ENCODE measurements at places on chromosomes 2 and 18.

DNA sequence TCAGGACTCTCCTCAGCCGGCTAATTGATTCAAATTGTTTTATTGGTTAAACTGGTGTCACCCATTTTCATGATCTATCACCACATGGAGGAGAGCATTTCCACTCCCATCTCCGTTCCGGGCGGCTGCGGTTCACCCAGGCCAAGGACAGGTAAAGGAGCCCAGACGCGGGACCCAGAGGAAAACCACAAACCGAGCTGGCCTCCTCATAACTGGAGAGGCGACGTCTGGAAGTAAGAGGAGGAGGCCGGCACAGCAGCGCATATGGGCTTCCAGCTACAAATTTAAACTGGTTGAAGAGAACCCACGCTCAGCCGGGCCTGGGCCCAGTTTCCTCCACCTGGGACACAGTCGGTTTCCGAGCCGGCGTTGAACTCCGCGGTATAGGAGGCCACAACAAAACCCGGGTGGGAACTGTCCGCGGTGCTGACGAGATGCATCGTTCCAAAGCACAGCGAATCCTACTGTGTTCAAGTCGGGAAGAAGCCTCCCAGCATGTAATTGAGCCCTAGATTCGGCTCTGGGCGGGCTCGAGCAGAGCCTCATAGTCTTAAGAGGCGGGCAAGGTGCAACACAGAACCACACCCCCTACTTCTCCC is 3.0 kb upstream of the SKOR2 start:
- no peak for DNase-seq

DNA sequence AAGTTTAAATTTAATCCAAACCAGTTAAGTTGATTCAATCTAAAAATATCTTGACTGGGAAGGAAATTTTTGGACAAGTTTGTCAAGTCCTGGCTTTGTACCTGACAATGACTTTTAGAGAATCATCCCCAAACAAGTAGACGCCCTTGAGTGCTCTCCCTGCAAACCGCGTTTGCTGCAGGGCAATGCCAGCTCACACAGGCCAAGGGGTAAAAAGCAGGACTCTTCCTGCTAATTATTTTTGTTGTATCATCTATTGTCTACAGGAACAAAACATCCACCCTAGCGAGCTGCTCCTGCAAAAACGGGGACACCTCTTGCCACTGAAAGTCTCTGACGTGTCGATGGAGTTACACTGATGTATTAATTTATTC is 10.9 kb downstream of the ID2 start:
- DNase-seq: no peak

GRCh38 chr2:66821168-66821567 is 386.2 kb downstream of the MEIS1 start:
- DNase-seq: no peak

DNA sequence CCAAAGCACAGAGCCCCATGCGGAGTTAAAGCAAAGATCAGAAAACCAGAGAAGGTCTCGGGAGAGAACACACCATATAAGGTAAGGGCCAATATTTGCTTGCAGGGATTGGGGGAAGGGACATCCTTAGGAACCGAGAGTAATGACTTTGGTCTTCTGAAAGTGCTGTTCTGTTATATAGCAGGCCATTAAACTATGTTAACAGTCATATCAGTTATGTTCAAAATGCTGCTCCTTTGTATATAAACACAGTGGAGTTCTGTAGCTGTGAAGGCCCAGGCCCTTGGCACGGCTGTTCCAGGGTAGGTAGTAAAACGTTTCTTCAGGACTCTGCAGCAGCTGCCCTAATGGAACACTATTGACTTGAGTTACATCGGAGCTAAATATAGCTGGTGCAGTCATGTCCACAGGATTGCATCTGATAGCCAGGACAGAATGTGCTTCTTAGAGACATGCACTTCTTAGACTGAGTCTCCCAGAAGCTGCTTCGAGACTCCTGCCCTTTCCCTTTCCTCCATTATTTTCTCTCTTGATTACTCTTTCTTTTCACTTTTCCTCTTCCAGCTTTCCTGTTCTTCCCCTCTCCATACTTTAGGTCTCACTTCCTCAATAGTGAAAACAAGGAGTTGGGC is 122.4 kb downstream of the SETBP1 start:
- no peak for DNase-seq

DNA sequence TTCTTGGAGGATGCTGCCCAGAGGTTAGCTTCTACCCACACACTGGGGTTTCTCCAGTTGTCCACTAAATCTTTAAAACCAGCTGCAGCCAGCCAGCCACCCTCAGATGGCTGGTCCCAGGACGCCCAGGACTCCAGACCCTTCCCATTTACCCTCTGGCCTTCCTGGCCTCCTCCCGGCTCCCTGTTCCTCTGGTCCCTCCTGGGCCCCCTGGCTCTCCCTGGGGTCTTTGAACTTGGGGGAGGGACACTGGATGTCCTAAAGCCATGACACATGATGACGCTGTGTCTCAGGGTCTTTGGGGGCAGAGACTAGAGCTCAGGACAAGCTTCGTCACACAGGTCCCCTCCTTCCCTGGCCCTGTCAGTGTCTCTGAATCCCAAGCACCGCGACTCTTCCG is 201.1 kb upstream of the HDAC4 start:
- DNase-seq: no peak

DNA sequence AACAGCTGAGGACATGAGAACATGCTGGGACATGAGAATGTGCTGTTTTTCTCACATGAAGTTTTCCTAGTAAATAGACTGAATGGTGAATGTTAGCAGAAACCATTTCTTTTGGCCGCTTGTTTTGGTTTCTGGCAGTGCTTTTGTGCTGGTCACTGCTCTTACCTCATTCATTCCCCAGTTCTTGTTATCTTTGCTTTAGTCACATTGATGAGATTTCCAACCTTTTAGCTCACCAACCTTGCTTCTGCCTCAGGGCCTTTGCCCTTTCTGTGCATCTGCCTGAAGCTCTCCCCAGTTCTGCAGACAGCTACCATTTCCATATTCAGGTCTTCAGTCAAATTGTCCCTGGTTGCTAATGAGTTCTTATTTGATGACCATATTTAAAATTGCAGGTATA is 91.6 kb downstream of the PTPRM start:
- no peak for DNase-seq

GRCh38 chr2:191869781-191870180 is 22.9 kb upstream of the CAVIN2 start:
- peak; percentile 17 for DNase-seq

DNA sequence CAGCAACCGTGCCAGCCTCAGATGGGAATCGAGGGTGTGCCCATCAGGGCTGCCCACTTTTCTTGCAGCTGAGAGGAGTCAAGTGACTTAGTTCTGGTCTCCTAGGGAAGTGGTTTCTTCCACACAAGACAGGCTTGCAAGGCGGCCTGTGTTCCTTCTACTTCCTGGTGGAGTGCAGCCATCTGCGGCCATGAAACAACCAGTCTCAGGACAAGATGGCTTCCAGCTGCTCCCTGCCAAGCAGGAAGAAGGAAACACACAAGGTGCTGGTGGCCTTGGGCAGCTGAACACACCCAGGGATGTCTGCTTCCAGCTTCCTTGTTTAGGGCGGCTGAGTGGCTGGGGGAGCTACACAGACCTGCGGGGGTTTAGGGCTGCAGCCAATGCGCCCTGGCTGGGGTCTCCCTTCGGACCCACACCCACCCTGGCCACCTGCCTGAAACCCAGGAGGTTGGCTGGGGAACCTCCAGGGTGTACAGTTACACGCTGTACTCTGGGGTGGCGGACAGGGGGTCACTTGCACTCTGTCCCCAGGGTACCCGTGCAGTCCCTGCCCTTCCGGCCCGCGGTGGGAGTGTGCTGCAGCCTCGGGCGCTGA is 34.7 kb downstream of the PTPN18 start:
- DNase-seq: no peak

DNA sequence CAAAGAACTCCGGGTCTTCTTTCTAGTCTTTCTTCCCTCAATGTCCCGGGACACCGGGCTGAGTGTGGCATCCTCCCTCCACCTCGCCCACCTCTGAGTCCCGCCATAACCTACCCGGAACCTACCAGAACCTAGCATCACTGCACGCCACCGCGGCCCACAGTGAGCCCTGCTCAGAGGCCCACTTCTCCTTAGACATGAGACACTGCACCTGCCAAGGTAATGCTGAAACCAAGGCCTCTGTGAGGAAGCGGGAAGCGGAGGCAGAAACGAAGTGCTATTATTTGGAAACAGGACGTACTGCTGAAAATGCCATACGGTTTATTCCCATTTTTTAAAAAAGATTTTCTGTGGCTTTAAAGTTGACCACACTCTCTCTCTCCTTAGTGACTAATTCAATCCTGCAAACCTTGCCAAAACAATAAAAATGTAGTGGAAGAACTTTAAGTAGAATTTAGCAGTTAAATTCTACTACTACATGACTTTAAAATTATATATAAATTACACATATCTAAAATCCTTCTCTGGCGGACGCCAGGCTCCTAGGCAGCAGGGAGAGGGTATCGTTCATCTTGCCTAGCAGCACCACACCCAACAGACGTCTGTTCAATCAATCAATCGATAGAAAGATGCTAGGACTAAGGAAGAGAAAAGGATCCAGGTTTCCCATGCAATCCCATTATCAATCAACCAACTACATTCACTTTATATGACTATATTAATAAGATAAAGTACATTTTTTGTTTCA is 82.0 kb downstream of the ZNF516 start:
- DNase-seq: no peak

GRCh38 chr2:20485612-20486388 is 38.9 kb downstream of the RHOB start:
- DNase-seq: no peak

DNA sequence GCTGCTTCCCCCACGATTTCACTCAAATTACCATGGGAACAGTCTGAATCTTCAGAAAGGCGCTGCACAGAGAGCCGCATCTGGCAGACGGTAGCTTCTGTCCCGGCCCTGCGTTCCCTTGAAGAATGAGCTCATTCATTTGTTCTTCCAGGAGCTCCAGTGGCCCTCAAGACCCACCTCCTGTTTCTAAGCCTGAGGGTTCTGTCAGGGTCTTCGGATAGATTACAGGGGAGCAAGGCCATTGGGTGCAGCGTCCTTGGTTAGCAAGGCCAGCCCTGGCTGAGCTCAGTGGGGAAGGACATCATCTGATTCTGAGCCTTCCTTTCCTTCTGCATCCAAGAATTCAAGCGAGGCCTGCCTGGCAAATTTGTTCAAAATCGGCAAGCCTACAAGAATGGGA is 111.9 kb downstream of the PDCL3 start:
- no peak for DNase-seq

DNA sequence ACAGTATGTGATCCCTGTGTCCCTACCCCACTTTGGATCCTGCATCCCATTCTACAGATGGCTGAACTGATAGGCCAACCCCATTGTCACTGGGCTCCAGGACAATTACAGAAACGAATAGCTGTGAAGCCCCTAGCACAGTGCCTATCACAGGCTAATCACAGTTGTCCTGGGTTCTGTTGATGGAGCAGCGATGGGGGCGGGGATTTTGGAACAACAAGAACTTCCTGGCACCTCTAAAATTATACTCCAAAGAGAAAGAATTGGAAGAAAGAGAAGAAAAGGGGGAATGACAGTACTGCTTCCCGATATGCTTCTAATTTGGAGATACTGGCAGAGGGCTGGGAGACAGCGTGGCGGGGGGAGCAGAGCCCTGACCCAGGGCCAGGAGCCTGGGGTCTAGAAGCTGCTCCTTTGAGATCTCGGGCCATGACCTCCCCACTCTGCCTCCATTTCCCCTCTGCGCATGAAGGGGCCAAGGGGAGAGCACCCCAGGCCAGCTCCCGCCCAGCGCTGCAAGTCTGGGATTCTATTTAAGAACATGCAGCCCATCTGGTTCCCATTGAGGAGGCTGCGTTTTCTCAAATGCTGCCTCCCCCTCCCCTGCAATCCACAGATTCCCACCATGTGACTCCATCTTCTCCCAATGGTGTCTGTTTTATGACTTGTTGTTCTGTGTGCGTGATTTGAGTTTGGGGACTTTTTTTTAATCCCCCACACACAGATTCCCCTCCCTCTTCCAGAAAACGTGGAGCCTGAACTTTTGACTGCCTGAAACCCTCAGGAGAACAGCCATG is 202.7 kb downstream of the CYP26B1 start:
- DNase-seq: no peak

GRCh38 chr18:53004798-53005197 is 664.8 kb downstream of the DCC start:
- peak; percentile 20 for DNase-seq

DNA sequence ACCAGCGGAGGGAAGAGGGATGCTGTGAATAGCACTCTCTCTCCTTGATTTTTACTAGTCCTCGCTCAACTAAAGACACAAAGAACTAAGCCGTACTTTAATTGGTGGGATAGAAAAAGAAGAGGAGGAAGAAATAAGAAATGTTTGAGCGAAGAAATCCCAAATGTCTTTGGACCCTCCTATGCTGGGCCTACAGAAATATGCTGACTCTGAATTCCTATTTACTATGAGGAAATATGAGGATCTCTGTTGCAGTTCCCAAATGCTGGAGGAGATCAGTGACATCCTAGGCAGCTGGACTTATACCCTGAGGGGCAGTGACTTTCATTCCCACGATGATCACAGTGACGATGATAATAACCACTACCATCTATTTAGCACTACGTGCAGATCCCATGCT is 16.6 kb upstream of the PIEZO2 start:
- no peak for DNase-seq

DNA sequence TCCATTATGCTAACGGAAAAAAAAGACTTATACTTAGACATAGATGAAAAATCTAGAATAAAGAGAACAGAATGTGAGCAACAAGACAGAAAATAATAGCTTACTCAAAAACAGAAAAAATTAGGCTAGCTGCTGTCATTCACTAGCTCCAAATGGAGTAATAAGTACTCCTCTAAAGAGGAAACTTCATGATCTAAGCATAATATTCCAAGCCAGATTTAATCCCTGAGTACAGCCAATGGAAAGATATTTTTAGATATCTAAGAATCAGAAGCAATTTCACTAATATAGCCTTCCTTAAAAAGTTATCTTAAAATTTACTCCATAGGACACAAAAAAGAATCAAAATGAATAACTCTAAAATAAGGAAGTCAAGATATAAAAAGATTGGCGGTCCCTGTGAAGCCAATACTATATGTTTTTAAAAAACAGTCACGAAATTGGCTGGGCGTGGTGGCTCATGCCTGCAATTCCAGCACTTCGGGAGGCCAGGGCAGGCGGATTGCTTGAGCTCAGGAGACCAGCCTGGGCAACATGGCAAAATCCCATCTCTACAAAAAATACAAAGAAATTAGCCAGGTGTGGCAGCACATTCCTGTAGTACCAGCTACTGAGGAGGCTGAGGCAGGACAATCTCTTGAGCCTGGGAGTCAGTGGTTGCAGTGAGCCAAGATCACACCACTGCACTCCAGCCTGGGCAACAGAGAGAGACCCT is 123.2 kb upstream of the BCL2L11 start:
- DNase-seq: no peak

- peak; percentile 64 for DNase-seq
Measured at GRCh38 chr18:26547646-26548414, 523 bp downstream of the KCTD1 start.

- DNase-seq: no peak
Measured at GRCh38 chr18:13623348-13623747, 103.0 kb downstream of the FAM210A start.

All from NCI-H524 (cell line).